Mucosa of gallbladder (tissue), 1 donor: ENCODE measurements at places on chromosomes 5 and 9. TPM values are rescaled to one million over a fixed set of nuclear protein-coding genes. Genes with fewer than 3 reads are reported as not detected.

GRCh38 chr5:147961208-147961749 lies 54.9 kb upstream of the C5orf46 start:
- peak; percentile 11 for DNase-seq

- peak; percentile 51 for DNase-seq
These were observed 598.7 kb upstream of the SGCD start for GRCh38 chr5:155728146-155728856.

DNA sequence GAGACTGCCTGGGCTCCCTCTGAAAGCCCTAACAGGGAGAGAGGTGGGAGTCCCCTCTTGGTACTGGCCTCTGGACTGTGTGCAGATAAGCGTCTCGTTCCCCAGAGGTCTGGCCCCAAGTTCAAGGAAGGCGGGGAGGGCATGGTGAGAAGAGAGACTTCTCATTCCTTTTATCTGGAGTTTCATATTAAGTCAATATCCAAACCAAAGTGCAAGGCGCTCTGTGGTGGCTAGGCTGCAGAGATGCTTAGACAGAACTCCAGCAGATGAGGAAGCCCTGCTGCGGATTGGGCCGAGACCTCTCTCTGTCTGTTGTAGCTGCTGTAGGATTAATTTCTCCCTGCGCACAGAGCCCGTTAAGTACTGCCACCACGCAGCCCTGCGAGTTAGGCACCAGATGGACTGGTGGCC lies 16.0 kb downstream of the MVB12B start:
- DNase-seq, result no peak

DNA sequence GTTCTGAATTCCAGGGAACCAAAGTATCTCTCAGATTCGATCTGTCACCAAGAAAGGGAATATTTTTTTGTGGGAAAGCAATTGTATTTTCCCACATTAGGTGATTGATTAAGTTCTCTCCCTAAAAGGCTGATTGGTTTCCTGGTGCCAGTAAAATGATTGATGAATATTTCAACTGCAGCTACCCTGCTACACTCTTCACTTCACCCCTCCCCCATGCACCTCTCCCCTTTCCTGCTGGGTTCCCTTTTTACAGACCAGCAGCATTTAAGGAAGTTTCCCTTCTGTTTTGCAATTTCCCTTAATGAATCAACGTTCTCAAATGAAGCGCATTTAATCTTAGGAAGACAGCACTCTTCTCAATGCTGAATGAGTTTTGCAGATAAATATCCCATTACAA lies 13.1 kb downstream of the NR6A1 start:
- DNase-seq, result no peak

- no peak for DNase-seq
These were observed 55.8 kb upstream of the SMARCA2 start for GRCh38 chr9:1959371-1959770.

GRCh38 chr9:976943-977837 lies 735 bp downstream of the DMRT3 start:
- no peak for DNase-seq

DNA sequence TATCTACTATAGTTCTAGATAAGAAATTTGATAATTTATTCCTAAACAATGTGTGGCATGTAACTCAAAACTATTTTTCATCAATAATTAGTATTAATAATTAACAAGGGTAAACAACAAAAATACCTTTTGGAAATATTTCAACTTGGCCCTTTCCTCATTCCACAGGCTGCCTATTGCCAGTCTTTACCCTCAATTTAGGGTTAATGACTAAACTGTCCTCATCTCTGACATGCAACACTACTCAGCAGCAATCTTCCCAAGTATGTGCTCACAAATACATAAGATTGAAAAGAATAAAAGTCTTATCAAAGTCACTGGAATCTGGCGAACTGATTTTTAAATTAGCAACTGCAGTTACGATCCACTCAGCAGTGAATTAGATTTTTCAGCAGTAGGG lies 153.6 kb downstream of the GLIS3 start:
- peak; percentile 23 for DNase-seq

DNA sequence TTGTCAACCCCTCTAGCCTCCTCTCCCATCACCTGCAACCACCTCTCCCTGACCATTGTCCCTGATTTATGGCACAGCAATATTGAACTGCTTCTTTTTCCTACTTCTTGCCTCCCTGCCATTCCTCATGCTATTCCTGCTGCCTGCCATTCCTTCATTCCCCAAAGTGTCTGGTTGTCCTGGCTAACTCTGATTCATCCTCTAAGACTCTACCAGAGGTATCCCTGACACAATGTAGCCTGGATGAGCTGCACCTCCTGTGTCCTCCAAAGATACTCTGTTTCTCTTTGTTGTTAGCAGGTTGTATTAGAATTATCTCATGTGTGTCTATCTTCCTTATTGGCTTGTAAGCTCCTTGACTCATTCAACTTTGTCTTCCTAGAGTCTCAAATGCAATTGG lies 53.5 kb upstream of the PTPN3 start:
- no peak for DNase-seq

- DNase-seq, result no peak
These were observed 55.8 kb upstream of the CPEB4 start for GRCh38 chr5:173832386-173832785.

DNA sequence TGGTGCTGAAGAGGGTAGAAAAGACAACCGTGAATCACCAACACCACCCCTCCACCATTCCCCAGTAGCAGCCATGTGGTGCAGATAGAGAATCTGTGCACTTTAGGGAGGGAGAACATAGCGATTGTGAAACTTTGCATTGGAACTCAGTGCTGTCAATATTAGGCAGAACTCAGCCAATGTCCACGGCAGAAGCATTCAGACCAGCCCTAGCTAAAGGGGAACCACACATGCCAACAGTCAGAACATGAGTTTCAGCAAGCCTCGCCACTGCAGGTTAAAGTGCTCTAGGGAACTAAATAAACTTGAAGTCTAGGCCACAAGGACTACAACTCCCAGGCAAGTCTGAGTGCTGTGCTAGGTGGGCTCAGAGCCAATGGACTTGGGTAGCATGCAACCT lies 38.5 kb upstream of the DEPDC1B start:
- no peak for DNase-seq

DNA sequence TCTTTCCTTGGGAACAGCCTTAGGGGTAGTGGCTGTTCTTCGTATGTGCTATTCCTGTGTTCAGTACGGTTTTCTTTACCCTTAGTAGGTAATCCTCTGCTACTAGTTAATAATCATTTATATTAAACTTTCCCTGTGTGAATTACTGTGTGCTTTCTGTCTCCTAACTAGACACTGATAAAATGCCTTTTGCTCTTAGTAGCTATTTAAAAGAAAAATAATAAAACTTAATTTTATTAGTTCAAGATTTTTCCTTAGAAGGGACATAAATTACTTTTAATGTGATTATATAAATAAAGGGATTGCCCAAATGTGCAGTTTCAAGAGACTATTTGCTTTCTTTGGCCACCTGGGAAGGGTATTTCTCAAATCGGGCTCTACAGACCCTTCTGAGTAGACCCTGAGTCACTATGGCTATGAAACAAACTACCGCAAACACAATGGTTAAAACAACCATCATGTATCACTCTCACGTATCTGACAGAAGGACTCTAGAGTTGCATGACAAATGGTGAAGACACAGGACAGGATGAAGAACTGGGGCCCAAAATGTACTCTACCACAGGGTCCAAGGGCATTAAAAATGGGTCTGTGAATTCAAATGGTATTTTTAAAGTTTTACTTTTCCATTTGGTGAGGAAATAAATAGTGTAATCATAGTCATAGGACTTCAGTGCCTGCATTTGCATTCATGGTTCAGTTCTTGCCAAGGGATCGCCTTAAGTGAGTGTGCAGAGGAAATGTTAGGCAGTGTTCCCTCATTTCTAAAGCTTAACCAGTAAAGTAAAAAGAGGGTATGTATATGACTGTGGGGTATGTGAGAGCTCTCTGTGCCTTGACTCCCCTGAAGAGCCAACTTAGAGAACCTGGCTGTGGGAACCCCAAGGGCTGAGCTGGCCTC lies 97.0 kb downstream of the TSSK1B start:
- no peak for DNase-seq

GRCh38 chr5:53206562-53206961 lies 97.0 kb upstream of the MOCS2 start:
- DNase-seq, result no peak

DNA sequence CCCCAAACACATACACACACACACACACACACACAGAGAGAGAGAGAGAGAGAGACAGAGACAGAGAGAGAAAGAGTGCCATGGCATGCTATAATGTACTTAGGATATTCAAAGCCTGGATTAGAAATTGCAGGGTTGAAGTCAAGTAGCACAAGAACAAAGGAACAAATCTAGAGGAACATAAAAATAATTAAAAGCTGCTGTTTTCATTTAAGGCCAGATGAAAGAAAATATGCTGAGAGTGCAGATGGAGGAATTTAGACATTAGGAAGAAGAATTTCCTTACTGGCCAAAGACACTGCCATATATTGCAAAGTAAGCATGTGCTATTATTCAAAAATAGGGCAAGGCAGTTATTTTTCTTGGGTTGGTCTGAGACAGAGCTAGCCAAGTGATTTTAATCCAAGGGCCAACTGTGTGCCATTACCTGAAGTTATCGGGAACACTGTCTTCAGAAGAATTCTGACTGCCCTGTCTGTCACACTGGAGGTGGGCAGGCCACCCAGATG lies 31.7 kb downstream of the HSD17B3 start:
- no peak for DNase-seq

- DNase-seq, result no peak
These were observed 31.6 kb downstream of the NTNG2 start for GRCh38 chr9:132193227-132194124.

- no peak for DNase-seq
These were observed 177.4 kb downstream of the NTRK2 start for GRCh38 chr9:84846906-84847305.

- no peak for DNase-seq
These were observed 271.6 kb downstream of the SYK start for GRCh38 chr9:91073049-91073810.

GRCh38 chr5:21711866-21712758 lies 1141.0 kb downstream of the CDH12 start:
- no peak for DNase-seq

DNA sequence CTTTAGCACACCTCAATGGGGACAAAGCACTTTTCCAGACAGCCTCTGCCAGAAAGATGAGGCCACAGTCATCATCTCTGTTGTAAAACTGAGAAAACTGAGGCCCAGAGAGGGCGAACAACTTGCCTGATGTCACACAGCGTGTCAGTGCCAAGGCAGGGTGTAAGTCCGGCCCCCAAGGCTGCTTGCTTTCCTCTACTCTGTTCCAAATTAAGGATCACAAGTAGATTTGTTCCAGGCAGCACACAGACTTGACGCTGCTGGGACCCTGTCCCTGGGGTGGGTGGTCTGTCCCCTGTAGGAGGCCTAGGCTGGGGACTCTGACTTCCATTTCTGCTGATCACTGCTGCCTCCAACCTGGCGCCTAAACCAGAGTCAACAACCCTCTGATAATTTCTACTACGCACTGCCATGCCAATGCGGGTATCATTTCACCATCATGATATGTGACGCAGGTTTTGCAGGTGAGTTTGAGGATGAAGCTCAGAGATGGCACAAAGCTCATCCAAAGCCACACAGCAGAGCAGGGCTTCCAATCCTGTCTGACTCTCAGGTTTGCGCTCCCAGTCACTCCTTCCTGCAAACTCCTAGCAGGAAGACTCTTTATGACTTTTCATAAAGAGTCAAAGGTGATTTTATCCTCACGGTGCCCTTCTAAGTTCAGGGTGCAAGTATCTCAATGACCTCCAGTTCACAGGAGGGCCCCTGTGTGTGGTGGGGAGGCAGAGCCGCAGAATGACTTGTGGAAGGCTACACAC lies 13.5 kb upstream of the RALGDS start:
- no peak for DNase-seq

DNA sequence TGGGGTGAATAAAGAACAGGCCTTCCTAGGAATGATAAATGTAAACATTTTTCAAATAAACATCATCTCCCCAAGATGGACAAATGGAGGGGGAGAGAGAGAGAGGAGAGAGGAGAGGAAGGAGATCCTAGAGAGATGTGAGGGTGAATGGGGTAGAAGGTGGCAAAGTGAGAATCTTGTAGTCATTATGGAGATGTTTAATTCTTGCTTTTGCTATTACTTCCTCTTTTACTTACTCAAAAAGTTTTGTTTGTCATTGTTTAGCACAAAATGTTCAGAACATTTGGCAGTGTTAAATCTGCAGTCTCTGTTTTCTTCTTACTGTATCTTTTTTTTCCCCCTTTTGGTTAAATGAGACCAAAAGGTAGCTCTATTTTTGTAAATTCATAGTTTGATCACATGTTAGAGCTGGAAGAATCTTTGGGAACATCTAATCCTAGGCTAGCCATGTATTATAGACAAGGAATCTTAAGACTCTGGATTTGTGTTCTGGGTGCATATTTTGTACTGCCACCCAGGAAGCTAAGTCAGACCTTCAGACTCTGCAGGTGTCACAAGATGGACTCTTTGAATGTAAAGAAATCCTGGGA lies 266.1 kb downstream of the NTRK2 start:
- no peak for DNase-seq

DNA sequence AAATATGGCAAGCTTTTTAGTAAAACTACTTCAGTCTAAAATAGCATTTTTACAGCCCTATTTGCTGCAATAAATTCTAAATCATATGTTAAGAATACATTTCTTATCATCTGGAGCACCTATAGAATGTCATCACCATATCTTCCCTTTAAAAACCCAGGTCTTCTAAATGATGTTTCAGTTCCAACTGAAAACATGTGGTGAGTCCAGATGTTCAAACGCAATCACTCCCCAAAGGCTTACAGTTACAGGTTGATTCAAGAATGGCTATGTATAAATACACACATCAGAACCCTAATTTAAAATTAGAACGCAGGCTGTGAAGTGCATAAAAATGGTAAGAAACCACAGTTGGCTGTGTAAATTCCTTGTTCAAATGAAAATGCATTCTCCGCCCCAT lies 796.3 kb downstream of the MAT2B start:
- DNase-seq, result no peak

- DNase-seq, result no peak
These were observed 95.4 kb upstream of the DAB2 start for GRCh38 chr5:39520232-39520572.

GRCh38 chr5:72255237-72255636 lies 64.8 kb downstream of the MRPS27 start:
- no peak for DNase-seq

- peak; percentile 83 for DNase-seq
These were observed 5.4 kb downstream of the GOLM1 start for GRCh38 chr9:86093788-86094555.

- no peak for DNase-seq
These were observed 247.1 kb downstream of the NFIB start for GRCh38 chr9:14066831-14067230.

EPB41L4A gene
- total RNA-seq, result 61.9 TPM

DPYSL3 gene
- 94.6 TPM for total RNA-seq

LHX6 gene
- total RNA-seq, result 4.5 TPM

WDR38 gene
- not detected for total RNA-seq

KCNV2 gene
- total RNA-seq, result not detected

CACFD1 gene
- 79.3 TPM for total RNA-seq

PCDHGA5 gene
- 3.3 TPM for total RNA-seq

OR1J2 gene
- total RNA-seq, result not detected

GARIN3 gene
- total RNA-seq, result not detected

TAS2R1 gene
- total RNA-seq, result not detected

SLC36A2 gene
- total RNA-seq, result 0.14 TPM

SAXO1 gene
- total RNA-seq, result 0.03 TPM

EIF4E1B gene
- total RNA-seq, result not detected

CCL27 gene
- total RNA-seq, result not detected
